HT1080 (cell line): ENCODE measurements at places on chromosomes 4 and X. TPM values are rescaled to one million over a fixed set of nuclear protein-coding genes. Genes with fewer than 3 reads are reported as not detected.

DNA sequence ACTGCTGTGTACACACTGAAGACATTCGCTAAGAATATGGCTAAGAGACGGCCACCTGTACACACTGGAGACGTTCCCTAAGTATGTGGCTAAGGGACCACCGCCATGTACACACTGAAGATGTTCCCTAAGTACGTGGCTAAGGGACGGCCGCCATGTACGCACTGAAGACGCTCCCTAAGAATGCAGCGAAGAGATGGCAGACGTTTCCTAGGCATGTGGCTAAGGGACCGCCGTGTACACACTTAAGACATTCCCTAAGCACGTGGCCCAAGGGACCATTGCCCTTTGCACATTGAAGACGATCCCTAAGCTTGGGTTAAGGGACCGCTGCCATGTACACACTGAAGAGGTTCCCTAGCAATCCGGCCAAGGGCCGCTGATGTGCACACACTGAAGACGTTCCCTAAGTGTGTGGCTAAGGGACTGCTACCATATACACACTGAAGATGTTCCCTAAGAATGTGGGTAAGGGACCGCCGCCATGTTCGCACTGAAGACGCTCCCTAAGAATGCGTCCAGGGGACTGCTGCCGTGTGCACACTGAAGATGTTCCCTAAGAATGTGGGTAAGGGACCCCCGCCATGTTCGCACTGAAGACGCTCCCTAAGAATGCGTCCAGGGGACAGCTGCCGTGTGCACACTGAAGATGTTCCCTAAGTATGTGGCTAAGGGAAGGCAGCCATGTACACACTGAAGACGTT is 36.7 kb downstream of the DHRSX start:
- DNase-seq = peak; percentile 95

- DNase-seq = no peak
Observed at GRCh38 chrX:147179625-147180024, 365.1 kb upstream of the CXorf51A start.

GRCh38 chr4:24971192-24971591 is 58.4 kb upstream of the CCDC149 start:
- peak; percentile 24 for DNase-seq

GRCh38 chr4:3317656-3318211 is 24.9 kb downstream of the RGS12 start:
- DNase-seq = no peak

GRCh38 chrX:96756491-96756890 is 71.8 kb downstream of the DIAPH2 start:
- no peak for DNase-seq

DNA sequence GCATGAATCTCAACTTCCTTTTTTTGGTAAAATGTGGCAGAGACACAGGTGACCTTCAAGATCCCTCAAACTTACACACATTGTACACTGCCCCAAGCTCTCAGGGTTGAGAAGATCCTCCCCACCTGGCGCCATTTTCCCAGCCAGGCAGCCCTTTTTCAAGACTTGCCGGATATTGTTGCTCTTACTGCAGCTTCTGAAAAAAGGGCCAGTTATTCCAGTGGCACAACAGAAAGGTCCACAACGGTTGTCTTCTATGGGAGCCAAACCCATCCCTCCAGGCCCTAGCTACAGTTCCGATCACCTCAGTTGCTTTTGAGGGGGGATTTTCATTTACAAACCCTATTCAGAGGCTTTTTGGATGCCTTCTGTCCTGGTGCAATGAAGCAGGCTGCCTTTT is 101.1 kb downstream of the CHIC2 start:
- DNase-seq = no peak

- DNase-seq = no peak
Observed at GRCh38 chr4:99234331-99235010, 15.4 kb upstream of the ADH6 start.

GRCh38 chr4:81839347-81840042 is 367.8 kb upstream of the RASGEF1B start:
- DNase-seq = no peak

- DNase-seq = no peak
Observed at GRCh38 chrX:97854086-97854485, 970.4 kb downstream of the RPA4 start.

GRCh38 chr4:118730683-118731082 is 45.5 kb downstream of the METTL14 start:
- DNase-seq = no peak

DNA sequence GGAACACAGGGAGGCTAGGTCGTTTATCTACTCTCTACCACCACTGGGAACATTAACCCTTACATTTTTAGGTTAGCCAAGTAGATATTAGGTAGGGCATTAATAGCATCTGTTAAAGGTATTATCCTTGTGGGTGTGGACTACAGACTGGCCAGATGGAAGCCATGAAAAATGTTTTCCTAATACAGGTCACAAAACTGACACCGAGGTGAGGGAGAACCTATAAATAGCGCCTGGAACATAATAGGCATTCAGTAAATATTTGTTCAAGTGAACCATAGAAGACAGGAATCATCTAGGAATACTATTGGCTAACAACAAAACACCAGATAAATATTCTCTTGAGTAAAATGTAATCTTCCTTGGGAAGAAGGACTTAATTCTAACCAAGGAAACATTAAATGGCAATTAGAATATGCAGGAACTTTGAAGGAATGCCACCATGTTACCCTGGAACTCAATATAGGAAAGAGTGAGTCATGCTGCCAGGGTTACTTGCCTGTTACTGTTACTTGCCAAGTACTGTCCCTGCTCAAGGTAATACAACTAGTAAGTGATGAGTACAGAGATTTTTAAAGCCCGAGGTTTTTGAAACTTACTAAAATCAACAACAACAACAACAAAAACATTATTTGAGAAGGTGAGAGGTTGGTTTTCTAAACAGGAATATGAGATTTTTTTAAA is 79.0 kb downstream of the SOX3 start:
- peak; percentile 3 for DNase-seq

GRCh38 chr4:159455675-159456237 is 352.9 kb downstream of the RAPGEF2 start:
- peak; percentile 63 for DNase-seq

DNA sequence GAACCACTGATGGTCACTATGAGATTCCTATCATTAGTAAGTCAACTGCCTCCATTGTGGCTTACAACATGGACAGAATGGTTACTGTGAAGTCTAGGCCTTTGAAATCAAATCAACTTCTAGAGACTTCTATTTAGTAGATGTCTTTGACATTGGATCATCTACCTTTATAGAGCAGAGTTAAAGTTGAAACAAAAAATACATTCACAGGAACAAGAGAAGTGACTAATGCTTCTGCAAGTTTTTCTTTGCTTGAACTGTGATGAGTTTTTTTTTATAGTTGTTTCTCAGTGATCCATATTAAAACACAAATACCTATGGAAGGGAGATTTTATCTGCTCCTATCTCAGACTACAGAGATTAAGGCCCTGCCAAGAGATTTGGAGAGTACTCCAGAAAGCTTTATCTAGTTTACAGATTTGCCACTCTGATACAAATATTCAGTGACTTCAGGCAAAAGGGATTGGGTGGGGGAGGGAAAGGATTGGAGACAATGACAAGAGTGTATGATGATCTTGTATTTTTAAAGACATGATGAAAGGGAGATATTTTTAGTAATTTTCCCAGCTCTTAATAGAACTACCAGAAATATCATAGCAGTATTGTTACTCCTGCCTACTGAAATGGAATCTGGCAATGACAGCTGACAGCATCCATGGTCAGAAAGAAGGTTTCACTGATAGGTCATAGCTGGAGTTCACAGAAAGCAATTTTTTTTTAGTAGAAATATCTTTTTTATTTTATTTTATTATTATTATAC is 16.0 kb upstream of the EPGN start:
- DNase-seq = peak; percentile 8

- no peak for DNase-seq
Observed at GRCh38 chrX:13894888-13895565, 78.1 kb upstream of the GPM6B start.

GRCh38 chrX:65588795-65589194 is 54.2 kb upstream of the LAS1L start:
- DNase-seq = no peak

DNA sequence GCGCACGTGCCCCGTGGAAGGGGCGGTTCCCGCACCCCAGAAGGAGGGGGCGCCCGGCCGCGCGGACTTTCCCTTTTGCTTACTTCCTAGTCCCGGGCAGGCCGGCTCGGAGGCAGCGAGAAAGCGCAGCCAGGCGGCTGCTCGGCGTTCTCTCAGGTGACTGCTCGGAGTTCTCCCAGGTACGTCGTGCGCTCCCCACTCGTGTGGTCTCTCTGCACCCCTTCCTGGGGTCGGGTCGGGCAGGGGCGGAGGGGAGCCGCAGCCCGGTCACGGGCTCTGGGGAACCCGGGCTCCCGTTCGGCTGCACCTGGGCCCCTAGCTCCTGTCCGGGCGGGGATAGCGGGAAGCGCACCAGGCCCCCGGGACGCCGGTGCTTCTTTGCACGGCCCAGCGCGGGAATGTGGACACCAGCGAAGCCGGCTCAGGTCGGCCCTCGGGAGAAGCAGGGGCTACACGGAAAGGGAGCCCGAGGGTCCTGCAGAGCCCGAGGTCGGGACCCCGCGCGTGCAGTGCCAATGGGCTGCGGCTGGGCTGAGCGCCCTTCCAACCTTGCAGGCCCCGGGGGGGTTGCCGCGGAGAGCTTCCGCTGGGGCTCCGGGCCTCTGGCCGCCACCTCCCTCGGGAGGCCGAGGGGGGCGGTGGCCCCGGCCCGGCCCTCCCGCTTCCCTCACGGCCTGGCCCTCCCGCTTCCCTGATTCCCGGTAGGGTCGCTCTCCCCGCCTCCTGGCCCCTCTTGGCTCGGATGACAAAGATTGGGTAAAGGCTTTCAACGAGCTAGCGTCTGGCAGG is at the start of gene TLR2:
Gene TLR2 (plus strand): TSS at position 99 of the 789 bp plus-strand sequence. CDS start 18,628 bp downstream, outside the sequence.
- DNase-seq = no peak

- no peak for DNase-seq
Observed at GRCh38 chr4:139789096-139789654, 123.6 kb downstream of the MGST2 start.

GRCh38 chrX:136030303-136031191 is 45.3 kb downstream of the SLC9A6 start:
- peak; percentile 5 for DNase-seq

GRCh38 chr4:38146383-38146782 is 186.2 kb downstream of the PTTG2 start:
- DNase-seq = no peak

DNA sequence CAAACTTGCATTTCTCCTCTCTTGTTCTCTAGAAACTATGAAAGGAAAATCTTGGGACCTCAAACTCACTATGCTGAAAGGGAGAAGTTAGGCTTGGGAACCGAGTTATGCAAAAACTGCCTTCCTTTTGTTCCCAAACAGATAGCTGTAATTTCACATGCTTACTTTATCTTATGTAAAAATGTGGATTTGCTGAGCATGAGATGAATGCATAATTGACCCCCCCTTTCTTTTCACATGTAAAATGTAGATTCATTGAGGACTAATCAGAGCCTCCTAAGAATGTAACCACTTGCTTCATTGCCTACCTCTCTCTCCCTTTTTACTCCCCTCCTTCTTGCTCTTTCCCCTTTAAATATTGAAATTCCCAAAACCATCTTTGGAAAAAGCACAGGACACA is 18.0 kb downstream of the TBC1D9 start:
- no peak for DNase-seq

DNA sequence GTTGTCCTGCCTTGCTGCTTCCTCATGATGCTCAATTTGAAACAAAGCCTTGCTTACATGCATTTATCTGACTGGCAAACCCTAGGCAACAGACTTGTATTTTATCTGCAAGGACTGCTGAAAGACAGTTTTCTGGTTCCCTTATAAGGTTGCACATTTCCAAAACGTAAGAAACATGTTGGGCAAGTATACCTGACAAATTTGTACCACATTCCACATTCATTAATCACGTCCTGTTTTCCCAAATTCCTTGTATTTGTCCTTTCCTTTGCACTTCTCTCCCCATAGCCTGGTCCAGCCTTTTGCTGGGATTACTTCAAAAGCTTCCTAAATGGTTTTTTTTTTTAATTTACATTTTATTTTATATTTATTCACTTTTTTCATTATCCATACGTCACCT is 310.1 kb downstream of the PPP3CA start:
- DNase-seq = peak; percentile 46

DNA sequence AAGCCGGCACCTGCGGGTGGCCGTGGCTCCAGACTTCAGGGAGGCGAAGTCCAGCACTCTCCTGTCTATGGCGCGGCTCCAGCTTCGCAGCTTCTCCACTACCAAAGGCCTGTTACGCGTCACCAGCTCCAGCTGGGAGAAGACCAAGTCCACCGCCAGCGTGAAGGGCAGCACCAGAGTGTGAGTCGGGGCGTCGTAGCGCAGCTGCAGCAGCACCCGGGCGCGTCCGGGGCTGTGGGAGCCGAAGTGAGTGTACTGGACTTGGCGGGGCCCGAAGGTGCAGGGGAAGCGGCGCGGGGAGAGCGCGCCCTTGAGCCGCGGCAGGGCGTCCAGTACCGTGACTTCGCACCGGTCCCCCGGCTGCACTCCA is 444 bp downstream of the FREM3 start:
- DNase-seq = no peak

DNA sequence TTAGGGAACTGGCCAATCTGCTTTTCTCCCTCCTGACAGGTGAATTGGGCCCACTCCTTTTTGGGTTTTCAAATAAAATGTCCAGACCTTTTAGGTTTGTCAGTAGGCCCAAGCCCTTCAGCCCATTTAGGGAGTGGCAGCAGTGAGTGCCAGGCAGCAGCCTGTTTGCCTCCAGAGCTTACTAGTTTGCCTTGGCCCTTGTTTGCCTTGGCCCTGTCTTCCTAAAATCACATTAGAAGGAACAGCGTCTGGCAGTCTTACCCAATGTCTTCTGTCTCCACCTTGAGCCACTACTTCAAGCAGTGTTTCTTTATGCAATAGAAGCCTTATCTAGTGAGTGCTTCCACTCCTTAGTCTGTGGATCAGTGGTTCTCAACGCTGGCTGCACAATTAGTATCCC is 117.1 kb downstream of the TMEM164 start:
- no peak for DNase-seq

- no peak for DNase-seq
Observed at GRCh38 chr4:100889401-100889800, 371.6 kb upstream of the EMCN start.

GRCh38 chrX:88660836-88661235 is 86.2 kb upstream of the CPXCR1 start:
- no peak for DNase-seq

The SATL1 gene
- not detected in 2 replicates for total RNA-seq

The NXF3 gene
- 0.85 and 1.1 TPM in 2 replicates for total RNA-seq

The GPM6B gene
- total RNA-seq = 0.43 and 1.6 TPM in 2 replicates

The NAA11 gene
- not detected in 2 replicates for total RNA-seq

The RIPPLY1 gene
- 0.20 TPM in 1 of 2 replicates, not detected in the other for total RNA-seq

The CXorf65 gene
- not detected in 2 replicates for total RNA-seq

The DAPP1 gene
- total RNA-seq = 0.20 TPM in 1 of 2 replicates, not detected in the other

The SPIN3 gene
- total RNA-seq = 7.1 and 13.4 TPM in 2 replicates

The TCEAL7 gene
- not detected in 2 replicates for total RNA-seq

The DMP1 gene
- not detected in 2 replicates for total RNA-seq

The CD38 gene
- 0.06 and 0.23 TPM in 2 replicates for total RNA-seq

The MAGED4 gene
- 1.3 and 2.8 TPM in 2 replicates for total RNA-seq

The BBS12 gene
- 1.5 and 1.7 TPM in 2 replicates for total RNA-seq

The TCEANC gene
- 0.29 and 0.77 TPM in 2 replicates for total RNA-seq

The SRPK3 gene
- total RNA-seq = 0.03 TPM in 1 of 2 replicates, not detected in the other

The SEC24B gene
- total RNA-seq = 10.9 and 23.1 TPM in 2 replicates

The GAGE13 gene
- total RNA-seq = 9.9 TPM in 1 of 2 replicates, not detected in the other

The UGT2B11 gene
- not detected in 2 replicates for total RNA-seq
